ENCODE measurements at places on chromosomes 6 and 20.

GRCh38 chr6:157879034-157879872, 56.2 kb downstream of the SNX9 start:
- no peak for DNase-seq

DNA sequence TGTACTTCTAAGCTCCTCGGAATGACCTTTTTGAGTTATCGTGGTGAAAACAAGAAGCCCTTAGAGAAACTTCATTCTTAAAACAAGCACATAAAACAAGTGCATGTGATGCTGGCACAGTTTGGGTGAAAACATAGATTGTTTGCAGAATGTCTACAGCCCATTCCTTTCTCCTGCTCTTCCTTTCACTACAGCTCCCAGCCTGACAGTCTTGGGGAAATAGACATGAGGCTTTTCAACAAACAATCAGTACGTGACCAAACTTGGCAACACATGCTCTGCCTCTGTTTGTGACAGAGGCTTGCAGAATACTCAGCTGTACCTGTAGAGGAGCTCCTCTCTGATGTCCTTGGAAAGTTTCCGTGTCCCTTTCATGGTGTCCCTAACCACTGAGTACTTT, 321.6 kb downstream of the ZFAND3 start:
- no peak for DNase-seq

- no peak for DNase-seq
Observed at GRCh38 chr6:20686142-20686541, 151.9 kb downstream of the CDKAL1 start.

DNA sequence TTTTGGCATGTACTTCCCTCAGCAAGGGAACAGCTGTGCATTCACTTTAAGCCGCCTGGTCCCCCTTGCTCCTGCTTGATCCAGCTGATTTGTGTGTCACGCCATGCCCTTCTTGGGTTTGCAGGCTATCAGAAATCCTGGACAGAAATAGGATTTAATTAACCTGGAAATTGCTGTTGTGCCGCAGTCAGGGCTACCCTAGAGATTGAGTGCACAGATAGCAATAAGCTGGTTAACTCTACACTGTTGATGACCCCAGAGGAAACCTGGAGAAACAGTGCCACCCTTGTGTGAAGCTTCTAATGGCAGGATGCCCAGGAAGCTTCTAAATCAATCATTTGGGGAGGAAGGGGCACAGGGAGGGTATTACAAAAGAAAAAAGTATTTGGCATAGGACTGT, 199.0 kb downstream of the JARID2 start:
- no peak for DNase-seq

GRCh38 chr6:96099069-96099468, 83.3 kb downstream of the FUT9 start:
- no peak for DNase-seq

DNA sequence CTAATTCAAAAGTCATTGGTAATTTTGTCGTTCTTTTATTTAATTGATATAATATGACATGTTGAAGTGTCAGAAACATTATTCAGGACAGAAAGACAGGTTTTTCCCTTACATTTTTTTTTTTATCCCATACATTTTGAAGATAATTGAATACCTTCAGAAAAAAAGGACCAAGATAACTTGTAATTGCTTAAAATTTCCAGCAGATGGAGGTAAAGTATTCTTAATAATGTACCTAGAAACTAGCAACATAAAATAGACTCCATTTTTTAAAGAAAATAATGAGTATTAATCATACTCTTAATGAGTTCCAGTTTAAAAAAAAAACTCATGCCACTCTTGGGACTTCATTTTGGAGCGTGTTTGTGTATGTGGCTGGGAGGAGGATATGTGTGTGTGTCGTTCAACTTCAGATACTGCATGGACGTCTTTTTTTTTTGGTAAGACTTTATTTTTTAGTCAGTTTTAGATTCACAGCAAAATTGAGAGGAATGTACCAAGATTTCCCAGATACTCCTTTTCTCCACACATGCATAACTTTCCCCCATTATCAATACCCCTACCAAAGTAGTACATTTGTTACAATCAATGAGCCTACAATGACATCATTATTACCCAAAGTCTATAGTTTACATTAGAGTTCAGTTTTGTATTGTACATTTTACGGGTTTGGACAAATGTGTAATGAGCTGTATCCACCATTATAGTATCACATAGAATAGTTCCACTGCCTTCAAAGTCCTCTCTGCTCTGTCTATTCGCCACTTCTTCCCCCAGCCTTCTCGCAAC, 79.4 kb downstream of the ROS1 start:
- DNase-seq = no peak

- no peak for DNase-seq
Observed at GRCh38 chr20:3532089-3532615, 61.3 kb downstream of the ATRN start.

DNA sequence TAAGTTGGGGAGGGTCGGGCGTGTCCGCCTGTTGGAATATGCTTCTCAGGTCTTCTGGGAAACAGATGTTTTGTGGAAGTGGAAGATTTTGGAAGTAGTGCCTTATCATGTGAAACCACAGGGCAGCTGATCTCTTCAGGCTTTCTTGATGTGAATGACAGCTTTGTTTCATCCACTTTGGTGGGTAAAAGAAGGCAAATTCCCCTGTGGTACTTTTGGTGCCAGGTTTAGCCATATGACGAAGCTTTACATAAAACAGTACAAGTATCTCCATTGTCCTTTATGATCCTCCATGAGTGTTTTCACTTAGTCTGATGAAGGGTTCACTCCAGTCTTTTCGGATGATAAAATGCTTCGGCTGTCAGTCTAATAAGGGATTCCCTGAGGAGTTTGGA, 4.6 kb downstream of the IRF4 start:
- no peak for DNase-seq

DNA sequence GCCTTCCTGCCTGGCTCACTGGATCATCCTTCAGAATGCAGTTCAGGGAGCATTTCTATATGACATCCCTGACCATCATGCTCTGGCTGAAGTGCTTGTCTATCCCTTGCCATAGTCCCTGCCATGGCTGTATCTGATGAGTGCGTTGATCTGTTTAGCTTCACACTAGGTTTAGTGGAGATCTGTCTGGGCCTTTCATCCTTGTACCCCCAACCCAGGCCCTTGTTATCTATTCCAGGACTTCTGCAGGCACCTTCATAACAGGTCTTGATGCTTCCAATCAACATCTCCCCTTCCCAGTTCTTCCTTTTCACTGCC, 102.4 kb downstream of the QRSL1 start:
- DNase-seq = no peak

GRCh38 chr6:158514176-158514575, 45.7 kb upstream of the TMEM181 start:
- no peak for DNase-seq

All from head of caudate nucleus (tissue), 42 donors.